ENCODE measurements at places on chromosomes 1 and 21.

GRCh38 chr1:206941766-206942418, 4.4 kb downstream of the PIGR start:
- no peak for DNase-seq

DNA sequence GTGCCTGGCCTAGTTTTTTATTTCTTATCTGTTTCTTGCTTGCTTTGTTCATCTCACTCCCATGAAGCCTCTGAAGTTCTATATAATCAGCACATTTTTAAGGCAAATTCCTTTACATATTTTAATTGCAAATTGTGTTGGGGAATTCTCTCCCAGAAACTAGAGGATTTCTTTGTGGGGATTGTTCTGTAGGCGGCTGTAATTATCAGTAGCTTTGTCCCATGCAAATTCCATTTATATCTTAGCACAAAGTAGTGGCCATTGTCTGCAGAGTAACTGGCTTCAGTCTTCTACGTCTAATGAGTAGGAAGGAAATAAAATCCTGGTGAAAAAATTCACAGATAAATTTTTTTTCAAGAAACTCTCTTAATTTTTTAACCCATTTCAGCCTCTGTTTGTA, 35.7 kb downstream of the CLEC20A start:
- DNase-seq = no peak

DNA sequence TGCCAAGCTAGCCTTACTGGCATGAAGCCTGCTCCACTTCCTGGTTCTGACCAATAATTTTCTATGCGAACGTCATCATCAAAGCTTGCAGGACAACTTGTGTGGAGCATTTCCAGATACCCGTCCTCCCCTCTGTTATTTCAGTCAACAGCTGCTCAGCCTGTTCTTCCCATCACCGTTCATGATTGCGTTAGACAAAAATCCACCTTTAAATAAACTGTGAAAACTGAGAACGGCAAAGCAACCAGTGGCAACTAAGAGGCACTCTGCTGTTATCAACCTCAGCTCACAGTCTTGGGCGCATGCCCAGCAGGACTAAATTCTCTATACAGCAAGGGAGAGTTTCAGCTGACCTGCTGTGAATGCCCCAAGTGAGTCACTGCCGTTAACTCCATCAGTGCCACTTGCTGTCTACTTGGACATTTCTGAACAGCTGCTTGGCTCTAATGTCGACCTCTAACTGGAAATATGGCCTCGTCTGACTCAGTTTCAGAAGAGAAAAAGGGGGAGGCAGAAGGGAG, 207.4 kb upstream of the RUNX1 start:
- peak; percentile 96 for DNase-seq

DNA sequence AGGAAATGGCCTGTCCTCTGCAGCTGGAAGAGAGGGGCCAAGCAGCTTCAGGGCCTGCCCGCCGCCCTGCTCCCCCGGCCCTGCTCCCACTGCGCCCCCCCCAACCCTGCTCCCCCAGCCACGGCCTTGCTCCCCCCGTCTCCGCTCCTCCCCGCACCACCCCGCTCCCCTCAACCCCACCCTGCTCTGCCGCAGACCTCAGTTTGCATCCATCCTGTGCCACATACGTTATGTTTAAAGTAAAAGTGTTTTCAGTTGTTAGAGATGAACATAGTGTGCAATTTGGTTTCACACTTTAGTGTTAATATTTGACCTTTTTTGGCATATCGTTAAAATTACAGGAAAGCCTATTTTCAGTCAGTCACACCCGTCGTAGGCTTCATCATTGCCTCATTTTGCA, 34.1 kb upstream of the DIP2A start:
- no peak for DNase-seq

DNA sequence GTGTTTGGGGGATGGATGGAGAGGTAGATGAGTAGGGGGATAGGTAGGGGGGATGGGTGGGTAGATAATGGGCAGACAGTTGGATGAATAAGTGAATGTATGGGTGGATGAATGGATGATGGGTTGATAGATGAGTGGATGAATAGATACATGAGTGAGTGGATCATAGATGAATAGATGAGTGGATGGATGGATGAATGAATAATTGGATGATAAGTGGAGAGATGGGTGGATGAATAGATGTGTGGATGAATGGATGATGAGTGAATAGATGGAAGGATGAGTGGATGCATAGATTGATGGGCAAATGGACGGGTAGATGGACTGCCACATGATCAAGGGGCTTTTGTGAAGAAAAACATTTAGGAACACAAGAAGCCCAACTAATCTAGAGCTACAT, 133.3 kb upstream of the F3 start:
- DNase-seq = no peak

DNA sequence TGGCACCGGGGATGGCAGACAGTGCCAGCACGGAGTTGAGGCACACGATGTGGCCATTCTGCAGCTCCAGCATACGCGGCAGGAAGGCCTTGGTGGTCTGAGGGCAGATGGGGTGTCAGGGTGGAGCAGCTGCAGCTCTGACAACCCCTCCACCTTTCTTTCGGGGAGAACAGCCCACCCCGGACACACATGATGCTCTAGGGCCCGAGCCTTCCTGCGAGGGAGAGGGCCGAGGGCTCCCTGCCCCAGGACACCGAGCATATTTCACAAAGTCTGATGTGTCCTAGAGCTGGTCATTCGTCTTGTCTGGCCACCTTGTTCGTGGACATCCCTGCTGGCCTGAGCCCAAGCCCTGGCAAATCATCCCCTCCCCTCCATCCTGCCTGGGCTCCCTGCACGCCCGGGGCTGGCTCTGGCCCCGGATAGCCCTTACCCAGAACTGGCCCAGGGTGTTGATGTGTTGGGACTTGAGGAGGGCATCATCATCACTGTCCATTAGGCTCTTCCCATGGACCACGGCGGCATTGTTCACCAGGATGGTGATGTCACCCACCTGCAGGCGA, 39.1 kb downstream of the DHRS3 start:
- DNase-seq = no peak

DNA sequence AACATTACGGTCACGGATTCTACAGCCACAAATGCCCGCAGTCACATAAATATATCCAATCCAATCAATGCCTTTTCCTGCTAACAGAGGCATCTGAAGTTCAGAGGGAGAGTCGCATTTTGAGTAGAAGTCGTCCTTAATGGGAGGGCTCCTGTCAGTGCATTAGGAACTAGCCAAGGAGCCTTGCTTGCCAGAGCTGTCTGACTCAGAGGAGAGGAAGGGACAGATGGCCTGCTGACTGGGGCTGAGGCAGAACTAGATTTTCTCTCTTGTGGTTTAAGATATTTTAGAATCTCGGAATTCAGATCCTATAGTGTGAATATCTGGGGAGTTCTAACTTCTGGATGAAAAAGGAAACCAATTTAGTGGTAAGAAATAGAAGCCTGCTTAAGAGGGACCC, 10.6 kb downstream of the XKR8 start:
- peak; percentile 89 for DNase-seq

DNA sequence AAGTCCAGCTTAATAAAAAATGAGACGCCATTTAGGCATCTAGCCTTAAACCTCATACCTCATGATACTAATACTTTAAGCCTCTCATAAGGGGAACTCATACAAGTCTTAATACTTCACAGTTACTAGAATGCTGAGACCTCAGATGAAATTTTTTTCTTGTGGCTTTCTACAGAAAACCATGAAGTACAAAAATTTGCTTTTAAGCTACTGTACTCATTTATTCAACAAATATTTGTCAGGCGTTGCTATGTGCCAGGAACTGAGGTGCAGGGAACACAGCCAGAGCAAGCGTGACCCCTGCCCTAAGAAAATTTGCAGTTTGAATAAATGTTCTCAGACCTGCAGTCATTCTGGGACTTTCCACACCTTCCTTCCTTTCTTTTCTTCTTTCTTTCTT, 150.6 kb downstream of the MRPL39 start:
- no peak for DNase-seq

GRCh38 chr1:13514821-13515220, 1.0 kb upstream of the LRRC38 start:
- no peak for DNase-seq

GRCh38 chr1:3120140-3120539, 51.1 kb downstream of the PRDM16 start:
- no peak for DNase-seq

DNA sequence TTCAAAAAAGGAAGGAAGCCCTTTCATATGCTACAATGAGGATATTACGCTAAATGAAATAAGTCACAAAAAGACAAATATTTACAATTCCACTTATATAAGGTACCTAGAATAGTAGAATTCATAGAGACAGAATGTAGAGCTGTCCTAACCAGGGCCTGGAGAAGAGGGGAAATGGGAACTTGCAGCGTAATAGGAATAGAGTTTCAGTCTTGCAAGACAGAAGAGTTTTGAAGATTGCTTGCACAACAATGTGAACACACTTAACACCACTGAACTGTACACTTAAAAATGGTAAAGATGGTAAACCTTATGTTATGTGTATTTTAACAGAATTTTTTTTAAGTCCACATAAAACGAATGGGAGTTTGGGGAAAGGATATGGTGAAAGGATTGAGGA, 2.9 kb downstream of the CD1B start:
- DNase-seq = no peak

DNA sequence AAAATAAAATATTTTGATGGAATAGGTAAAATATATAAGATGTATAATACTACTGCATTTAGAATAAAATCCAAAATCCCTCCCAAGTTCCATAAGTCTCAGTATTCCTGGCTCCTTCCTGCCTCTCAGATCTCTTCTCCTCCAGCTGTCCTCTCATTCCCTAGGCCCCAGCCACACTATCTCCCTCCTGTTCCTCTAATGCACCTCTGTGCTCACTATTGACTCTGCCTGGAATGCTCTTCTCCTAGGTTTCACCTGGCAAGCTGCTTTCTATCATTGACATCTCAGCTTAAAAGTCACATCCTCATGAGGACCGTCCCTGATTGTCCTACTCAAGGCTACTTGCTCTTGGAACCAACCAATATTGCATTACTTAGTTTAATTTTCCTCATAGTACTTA, 7.2 kb downstream of the NME7 start:
- no peak for DNase-seq

DNA sequence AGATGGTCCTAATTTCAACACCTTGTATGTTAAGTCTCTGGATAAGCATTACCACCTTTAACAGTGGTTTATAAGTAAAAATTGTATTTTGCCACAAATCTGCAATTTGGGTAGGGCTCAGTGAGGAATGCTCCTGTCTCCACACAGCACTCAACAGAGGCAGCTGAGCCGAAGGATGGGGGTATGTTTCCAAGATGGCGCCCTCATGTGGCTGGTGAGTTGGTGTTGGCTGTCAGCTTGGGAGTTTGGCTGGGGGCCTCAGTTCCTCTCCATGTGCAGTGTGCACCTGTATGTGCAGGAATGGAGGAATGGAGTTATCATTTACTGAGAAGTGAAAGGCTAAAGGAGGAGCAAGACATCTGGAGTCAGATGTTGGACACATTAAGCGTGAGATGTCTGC, 136.8 kb downstream of the GABPA start:
- DNase-seq = no peak

- DNase-seq = peak; percentile 91
Measured at GRCh38 chr1:218371927-218372672, 27.0 kb downstream of the TGFB2 start.

DNA sequence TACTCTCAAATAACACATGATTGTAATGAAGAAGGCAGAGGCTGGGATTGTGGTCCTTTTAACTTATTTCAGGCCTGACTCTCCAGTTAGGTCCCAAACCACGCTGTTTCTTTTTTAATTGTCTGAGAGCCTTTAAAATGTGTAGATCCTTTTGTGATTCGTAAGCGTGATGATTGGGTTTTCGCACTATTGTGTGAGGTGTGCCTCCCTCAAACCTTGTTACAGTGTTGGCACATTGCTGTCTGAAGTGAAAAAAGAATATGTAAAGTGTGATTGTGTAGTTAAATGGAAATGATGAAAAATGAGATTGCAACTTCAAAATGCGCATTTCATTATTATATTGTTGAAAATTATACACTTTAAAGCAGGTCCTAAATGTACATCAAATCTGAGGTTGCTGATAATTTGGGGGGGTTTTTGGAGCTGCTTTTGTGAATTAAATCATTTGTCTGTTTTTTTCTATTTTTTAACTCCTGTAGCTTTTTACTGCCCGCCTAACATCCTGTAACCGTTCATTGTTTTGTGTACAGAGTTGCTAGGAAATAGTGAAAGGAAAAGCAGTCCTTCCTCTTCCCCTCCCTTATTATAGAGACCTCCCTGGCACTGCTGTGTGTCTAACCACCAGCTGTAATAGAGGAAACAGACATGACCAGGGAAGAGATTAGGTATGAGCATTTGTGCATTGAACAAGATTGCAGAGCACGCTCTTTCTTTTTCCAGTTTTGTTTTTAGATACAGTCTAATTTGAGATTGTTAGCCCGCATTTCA, 43.3 kb downstream of the IARS2 start:
- DNase-seq = no peak

GRCh38 chr1:200115532-200115931, 88.0 kb downstream of the NR5A2 start:
- DNase-seq = no peak

DNA sequence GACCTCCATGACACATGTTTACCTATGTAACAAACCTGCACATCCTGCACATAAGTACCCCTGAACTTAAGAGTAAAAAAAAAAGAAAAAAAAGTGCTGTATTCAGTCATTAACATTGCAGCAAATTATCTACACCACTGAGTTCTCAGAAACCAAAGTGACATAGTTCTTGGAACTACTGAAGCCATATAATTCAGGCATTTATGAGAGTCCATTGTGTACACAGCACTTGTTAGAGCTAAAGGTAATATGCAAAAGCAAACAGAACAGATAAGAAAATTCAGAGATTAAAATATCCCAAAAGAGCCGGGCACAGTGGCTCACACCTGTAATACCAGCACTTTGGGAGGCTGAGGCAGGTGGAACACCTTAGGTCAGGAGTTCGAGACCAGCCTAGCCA, 38.0 kb downstream of the F5 start:
- DNase-seq = no peak

DNA sequence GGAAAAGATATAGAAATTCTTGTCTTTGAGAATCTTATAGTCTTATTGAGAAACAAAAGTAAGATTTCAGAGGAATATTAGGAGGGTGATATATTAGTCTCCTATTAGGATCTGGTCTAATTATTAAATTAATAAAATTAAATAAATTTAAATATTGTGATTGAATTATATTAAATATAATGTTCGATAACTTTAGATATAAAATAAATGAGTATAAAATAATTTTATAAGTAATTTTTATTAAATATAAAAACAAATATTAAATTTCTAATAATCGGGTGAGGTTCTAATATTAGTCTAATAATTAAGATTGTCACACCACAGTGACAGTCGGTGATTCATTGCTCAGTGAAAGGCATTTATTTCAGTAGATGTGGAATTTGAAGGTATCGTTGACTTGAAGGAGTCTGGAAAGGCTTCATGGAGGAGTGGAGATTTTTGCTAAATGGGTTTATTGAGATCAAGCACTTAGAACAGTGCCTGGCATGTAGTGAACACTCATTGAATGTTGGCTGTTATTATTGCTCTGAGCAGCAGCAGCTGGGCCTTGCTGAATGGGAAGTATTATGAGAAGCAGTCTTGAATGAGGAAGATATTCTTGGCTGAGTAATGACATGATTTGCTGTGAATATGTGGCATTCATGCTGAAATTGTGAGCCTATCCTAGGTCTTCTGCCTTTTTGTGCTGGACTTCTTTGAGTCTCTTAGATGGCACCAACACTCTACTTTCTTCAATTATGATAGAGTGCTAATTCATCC, 74.6 kb downstream of the USP25 start:
- no peak for DNase-seq

GRCh38 chr1:69567652-69568420, at the start of gene LRRC7:
LRRC7 (plus strand) TSS chr1:69567922; CDS start chr1:69568640, 718 bp downstream.
- DNase-seq = no peak

GRCh38 chr1:115830963-115831362, 10.0 kb downstream of the NHLH2 start:
- no peak for DNase-seq
